ENCODE measurements at places on chromosomes 7 and 10.

GRCh38 chr10:89080660-89081059 lies 90.1 kb downstream of the FAS start:
- DNase-seq = no peak

GRCh38 chr10:3886641-3887251 lies 101.7 kb upstream of the KLF6 start:
- no peak for DNase-seq

GRCh38 chr10:17037910-17038309 lies 91.7 kb downstream of the CUBN start:
- DNase-seq = no peak

DNA sequence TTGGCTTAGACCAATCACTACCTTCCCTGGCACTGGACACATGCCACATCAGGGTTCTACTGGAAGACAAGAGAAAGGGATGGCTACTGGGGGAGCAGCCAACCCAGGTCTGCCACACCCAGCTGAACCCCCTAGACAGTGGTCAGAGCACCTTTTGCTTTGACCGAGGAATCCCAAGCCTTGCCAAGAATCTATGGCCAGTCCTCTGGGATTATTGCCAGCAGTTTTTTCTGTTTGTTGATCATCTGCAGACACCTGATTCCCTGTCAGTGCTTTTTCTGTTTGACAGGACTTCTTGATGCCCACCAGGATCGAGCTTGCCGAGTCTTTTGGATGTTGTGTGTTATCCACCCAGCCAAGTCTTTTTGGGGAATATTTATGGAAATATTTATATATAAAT lies 476.2 kb upstream of the GALNT17 start:
- DNase-seq = no peak

- DNase-seq = peak; percentile 59
Observed at GRCh38 chr7:28069807-28070206, 110.8 kb downstream of the JAZF1 start.

GRCh38 chr7:101166648-101166908 lies 1.2 kb upstream of the VGF start:
- no peak for DNase-seq

DNA sequence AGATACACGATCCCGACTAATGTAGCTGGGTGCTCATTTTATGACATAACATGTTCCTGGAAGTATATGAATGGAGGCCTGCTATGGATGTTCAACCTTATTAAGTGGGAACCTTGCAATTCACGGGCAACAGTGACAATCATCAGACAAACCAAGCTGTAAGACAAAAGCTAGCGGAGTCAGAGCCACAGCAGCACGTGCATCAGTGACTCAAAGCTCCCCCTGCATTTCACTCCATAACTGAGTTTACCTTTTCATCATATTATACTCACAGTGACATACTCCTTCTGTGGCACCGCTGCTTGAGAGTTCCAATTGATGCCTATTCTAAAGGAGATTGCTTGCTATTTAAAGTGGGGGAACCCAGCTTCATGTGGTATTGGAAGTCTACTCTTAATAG lies 176.0 kb upstream of the PITRM1 start:
- no peak for DNase-seq

DNA sequence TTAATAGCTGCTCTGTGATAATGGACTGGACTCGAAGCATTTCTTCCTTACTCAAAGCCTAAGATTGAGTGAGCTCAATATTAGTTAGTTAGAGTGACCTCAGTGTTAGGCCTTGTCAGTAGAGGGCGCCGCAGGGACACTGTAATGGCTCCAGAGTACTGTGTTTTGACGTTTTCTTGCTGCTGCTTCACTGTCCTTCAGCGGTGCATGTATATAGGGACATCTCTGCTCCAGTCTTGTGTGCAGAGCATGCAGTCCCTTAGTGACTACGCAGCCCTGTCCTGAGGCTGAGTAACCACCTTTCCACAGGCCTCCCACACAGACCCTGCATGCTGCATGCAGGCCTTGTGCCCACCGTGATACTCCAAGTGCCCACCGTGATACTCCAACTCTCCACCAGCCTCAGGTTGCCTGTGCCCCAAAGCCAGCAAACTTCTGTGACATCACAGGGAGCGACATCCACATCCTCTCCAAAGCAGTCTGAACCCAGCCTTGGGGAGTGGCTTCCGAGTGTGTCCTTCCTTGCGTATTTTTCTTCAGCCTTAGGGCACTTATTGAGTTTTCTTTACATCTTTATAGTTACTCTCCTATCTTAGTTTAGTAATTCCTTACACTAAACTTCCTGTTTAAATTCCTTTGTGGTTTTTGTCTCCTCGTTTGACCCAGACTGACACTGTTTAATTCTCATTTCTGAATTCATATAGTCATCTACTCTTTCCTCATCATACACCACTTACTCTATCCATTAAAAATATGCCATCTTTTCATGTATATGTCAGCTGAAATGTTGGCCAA lies 118.2 kb downstream of the JAZF1 start:
- DNase-seq = peak; percentile 86

DNA sequence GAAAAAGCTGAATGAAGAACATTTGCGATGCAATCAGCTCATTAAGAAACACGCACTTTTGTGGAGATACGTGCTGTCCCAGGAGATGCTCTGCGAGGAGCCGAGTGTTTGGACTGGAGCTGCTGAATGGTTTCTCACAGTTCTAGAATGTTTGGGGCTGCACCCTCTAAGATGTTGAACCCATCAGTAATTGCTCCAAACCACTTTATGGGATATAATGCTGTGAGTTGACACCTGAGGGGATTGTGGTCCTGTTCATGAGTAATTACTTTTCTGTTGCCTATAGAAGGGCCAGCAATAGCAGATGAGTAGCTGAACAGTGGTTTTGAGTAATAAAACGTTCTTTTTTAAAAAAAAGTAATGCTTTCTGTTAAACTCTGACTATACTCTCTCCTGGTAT lies 63.1 kb downstream of the IKZF1 start:
- DNase-seq = no peak

DNA sequence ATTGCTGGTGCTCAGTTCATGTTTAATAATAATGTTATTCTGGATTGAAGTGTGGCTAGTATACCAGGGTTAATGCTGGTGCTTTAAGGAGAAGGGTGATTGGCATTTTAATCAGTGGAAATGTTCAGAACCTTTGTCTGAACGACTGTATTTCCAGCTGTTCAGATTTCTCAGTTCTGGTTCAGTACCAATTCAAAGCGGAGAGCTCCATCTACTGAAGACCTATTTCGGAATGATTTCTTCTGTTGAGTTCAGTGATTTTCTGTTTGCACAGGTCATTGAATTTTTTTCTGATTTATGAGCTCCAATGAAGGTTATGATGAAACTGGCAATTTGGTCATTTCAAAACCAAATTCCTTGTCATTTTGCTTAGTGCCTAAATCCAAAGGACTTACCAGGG lies 160.1 kb downstream of the EXOC4 start:
- DNase-seq = no peak

DNA sequence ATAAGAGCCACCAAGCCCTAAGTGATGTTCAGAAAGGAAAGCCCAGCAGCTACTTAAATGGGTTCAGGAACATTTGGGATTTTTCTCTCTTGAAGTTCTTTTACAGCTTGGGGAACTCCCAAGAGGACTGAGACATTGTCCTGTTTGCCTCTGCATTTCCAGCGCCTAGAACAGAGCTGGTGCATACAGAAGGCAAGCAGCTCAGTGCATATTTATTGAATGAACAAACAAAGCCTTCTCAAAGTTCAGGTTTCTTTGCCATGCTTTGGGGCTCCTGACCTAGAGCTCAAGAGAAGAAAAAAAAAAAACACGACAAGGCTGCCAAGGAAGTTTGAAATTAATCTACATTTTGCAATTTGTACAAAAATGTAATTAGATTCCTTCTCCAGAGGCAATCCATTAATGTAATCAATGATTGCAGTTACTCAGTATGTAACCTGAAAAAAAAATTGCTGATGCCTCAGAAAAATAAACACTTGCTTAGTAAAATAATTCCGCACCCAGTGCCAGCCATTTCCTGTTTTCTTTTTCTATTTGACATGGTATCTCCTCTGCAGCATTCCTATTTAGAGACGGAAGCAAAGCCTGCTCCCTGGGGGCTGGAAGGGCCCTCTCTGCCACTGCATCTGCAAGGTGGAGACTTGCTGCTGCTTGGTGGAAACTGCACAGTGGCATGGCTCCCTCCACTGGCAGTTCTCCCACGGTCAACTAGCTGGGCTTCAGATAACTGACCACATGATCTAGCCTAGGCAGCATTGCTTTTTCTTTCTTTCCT lies 157.3 kb downstream of the TMEM178B start:
- DNase-seq = peak; percentile 12

DNA sequence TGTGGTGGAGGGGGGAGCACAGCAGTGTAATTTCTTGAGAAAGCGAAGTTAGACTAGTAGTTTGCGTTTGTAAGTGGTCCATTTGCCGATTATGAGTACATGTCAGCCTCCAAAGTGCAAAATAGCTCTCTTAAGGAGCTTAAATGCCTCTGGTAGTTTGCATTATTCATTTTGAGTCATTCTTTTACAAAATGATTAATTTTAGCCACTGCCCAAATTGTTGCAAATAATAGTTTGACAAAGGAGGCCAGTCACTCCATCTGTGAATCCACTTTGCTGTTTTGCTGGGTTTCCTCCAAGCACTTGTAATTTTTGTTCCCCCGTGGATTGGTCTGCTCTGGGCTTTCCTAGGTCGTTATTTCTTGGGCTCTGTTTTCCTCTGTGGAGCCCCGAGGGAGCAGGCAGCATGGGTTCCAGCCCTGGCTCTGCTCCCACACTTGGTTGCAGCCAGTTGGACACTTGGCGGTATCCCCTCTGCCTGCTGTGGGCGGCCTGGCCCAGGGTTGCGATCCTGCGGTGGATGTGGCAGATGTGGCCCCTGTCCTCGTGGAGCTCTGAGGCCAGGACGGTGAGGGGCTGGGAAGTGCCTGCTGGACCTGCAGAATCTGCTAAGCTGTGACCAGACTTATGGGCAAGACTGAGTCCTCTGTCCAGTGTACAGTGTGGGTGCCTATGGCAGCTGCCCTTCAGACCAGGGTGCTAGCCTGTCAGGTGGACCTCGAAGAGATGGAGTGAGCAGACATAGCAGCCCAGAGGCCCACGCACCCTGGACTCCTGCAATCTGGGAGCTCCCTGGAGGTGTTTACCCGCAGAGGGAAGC lies 129.1 kb upstream of the BTBD16 start:
- no peak for DNase-seq

DNA sequence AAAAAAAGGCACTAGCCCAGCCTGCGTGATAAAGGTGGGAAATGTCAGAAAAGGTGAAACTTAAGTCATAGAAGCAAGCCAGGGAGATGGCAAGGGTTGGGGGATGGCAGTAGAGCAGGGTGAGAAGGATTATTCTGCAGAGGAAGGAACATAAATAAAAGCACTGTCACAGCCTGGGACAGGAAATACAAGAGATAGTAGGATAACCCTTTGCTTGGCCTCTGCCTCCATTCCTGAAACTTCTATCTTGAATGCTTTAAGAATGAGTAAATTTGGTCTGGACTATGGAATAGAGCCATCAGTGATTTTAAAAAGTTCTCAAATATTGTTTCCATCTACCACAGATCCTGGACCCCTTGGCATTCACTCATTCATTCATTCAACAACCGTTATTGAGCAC lies 50.0 kb downstream of the ABCC2 start:
- no peak for DNase-seq

DNA sequence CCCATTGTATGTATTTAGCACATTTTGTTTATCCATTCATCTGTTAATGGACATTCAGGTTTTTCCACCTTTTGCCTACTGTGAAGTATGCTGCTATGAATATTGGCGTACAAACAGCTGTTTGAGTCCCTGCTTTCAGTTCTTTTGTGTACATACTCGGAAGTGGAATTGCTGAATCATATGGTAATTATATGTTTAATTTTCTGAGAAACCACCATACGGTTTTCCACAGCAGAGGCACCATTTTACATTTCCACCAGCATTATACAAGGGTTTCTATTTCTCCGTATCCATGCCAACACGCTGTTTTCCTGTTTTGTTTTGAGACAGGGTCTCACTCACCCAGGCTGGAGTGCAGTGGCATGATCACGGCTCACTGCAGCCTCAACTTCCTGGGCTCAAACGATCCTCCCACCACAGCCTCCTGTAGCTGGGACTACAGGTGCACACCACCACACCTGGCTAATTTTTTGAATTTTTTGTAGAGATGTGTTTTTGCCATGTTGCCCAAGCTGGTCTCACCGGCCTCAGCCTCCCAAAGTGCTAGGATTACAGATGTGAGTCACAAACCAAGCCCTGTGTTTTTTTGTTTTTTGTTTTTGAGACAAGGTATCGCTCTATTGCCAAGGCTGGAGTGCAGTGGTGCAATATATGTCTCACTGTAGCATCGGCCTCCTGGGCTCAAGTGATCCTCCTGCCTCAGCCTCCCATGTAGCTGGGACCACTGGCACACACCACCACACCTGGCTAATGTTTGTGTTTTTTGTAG lies 22.1 kb upstream of the FBXW4 start:
- DNase-seq = no peak

- DNase-seq = no peak
Observed at GRCh38 chr7:6209340-6209739, 63.1 kb downstream of the CYTH3 start.

DNA sequence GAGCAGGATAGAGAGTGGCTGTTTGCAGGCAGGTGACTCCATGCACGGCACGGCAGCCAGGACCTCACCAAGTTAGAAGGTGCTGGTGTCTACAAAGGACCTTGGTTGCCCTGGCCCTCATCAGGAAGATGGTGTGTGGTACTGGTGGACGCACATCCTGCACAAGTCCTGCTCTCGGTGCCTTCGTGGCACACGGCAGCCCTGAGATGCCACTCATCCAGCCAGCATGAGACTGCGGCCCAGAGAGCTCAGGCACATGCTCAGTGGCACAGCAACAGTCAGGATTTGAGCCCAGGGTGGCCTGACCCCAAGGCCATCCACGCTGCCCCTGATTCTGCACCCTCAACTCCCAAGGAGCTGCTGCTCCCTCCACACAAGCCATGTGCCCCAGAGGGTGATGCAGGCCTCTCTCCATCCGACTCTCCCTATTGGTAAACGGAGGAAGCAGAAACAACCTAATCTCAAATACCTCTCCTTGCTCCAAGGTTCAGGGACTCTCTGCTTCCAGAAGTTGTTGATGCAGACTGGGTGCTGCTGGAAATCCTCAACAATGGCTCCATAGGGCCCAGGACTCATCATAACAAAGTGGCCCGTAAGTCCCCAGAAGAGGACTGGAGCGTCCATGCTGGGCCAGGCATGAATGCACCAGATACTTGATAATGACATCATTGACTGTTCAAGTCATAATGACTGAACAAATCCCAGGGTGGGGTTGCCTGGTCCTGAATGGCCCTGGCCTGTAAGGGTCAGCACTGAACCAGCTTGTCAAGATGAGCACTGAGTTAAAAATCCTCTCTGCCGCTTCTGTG lies 93.6 kb downstream of the ARHGAP22 start:
- no peak for DNase-seq

DNA sequence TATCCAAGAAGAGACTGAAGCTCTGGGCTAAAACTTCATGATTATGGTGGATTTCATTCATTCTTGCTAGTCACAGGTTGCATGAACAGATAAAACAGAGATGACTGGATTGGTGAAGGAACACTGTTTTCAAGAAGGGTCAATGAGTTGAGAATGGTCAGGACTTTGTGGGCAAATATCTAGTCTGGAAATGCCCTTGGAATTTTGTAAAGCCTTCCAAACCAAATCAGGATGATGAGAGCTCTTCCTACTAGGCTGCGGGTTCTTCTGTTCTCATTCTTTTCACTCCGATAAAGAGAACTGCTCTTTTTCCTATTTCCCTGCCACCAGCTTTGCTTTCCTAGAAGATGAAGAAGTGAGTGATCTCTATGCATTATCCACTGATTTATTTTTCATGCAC lies 171.4 kb downstream of the ARID5B start:
- DNase-seq = no peak
